ENCODE measurements at places on chromosomes 4 and X. TPM values are rescaled to one million over a fixed set of nuclear protein-coding genes. Genes with fewer than 3 reads are reported as not detected.

DNA sequence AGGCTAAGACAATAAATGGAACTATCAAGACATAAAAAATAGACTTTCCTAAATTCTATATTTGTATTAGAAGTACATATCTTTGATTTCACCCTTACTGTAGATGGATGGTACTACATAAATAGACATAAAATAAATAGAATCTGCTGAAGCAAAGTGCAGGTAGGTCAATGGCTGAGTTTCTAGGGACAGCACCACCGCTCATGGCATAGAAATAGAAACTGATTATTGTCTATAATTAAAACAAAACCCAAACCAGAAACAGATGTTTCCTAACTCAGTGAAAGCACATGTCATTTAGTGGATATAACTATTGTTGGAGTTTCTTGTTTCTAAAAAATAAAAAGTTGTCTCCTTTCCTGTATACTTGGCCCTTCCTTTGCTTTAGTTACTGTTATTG, 387.3 kb upstream of the ADGRL3 start:
- no peak overlapping the region for H3K27ac ChIP-seq
- H3K36me3 ChIP-seq: no peaks in the 10 kb centered on the region
- no peak for DNase-seq
- no peaks in the 10 kb centered on the region for H3K27me3 ChIP-seq

DNA sequence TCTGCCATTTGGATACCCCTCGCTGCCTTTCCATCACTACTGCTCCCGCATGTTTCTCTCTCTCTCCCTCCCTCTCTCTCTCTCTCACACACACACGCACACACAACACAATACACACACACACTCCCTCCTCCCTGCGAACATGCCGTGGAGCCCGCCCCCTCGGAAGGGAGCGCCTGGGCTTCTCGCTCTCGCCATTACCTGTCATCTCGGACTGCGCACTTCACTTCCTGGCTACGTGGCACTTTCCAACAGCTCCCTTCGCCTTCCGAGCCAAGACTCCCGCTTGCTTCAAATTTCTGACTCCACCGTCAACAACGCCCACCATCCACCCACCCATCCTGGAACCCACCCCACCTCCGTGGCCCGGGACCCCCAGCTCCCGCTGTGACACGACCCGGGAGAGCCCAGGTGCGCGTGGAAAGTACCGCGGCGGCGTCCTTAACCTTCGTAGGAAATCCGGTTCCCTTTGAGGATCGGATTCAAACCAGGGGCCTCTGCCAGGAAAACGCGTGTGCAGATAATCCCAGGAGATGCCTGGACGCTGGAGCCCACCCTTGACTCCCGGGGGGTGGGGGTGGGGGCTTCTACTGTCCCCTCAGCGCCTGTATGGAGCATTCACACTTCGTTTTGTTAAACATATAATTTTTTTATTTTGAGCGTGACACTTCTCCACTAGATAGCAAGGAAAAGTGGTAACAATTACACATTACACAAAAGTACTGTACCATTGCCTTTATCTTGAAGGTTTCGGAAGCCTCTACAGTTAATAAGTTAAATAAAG, 12.5 kb downstream of the ARX start:
- peak overlapping the region; percentile 25 for H3K4me3 ChIP-seq
- H3K36me3 ChIP-seq: no peaks in the 10 kb centered on the region
- no peak for DNase-seq
- peaks cover 6% of the 10 kb centered on the region for H3K27me3 ChIP-seq
- H3K4me1 ChIP-seq: peaks cover 13% of the 10 kb centered on the region

DNA sequence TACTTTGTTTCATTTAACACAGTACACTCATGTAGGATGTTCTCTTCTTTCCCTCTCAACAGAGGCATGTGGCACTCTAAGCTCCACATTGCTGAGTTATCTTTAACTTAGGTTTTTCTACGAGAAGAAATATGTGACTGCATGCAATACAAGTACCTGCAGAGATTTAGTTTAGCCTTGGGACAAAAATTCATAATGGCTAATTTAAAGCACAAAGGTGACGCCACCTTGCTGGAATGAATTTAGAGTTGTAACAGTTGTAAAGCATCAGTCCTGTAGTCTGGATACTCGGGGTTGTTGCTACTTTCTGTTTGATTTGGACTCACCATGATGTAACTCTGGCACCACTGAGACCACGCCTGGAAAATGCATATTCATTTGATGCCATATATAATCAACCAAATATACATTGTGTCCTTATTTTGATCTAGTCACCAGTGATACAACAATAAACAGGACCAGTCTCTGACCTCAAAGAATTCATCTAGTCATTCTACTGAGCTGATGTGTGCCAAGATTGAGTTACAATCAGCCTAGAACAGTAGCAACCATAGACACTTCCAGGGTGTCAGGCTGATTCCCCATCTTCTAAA, 451.0 kb upstream of the ZFP42 start:
- no peaks in the 10 kb centered on the region for H3K27me3 ChIP-seq
- no peaks in the 10 kb centered on the region for H3K36me3 ChIP-seq
- DNase-seq: no peak
- H3K27ac ChIP-seq: no peak overlapping the region

GRCh38 chrX:46263494-46263893, 281.7 kb downstream of the ZNF674 start:
- H3K4me1 ChIP-seq: no peaks in the 10 kb centered on the region
- no peaks in the 10 kb centered on the region for H3K27me3 ChIP-seq
- no peak overlapping the region for H3K4me3 ChIP-seq
- no peaks in the 10 kb centered on the region for H3K36me3 ChIP-seq

- H3K27me3 ChIP-seq: no peaks in the 10 kb centered on the region
- DNase-seq: no peak
- no peak overlapping the region for H3K4me3 ChIP-seq
Measured at GRCh38 chr4:184451726-184452125, 22.6 kb downstream of the IRF2 start.

GRCh38 chr4:154119317-154119716, 330.4 kb upstream of the SFRP2 start:
- H3K27me3 ChIP-seq: no peaks in the 10 kb centered on the region
- H3K4me3 ChIP-seq: no peak overlapping the region
- H3K27ac ChIP-seq: no peak overlapping the region
- H3K36me3 ChIP-seq: no peaks in the 10 kb centered on the region
- no peak for DNase-seq
- no peaks in the 10 kb centered on the region for H3K4me1 ChIP-seq

DNA sequence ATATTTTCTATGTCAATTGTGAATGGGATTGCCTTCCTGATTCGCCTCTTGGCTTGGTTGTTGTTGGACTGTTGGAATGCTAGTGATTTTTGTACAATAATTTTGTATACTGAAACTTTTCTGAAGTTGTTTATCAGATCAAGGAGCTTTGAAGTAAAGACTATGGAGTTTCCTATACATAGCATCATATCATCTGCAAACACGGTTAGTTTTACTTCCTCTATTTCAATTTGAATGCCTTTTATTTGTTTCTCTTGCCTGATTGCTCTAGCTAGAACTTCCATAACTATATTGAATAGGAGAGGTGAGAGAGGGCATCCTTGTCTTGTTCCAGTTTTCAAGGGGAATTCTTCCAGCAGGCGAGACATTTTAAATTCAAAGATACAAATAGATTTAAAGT, 226.5 kb downstream of the FBXO8 start:
- no peaks in the 10 kb centered on the region for H3K36me3 ChIP-seq
- no peak overlapping the region for H3K27ac ChIP-seq
- no peaks in the 10 kb centered on the region for H3K4me1 ChIP-seq
- no peak for DNase-seq
- H3K27me3 ChIP-seq: no peaks in the 10 kb centered on the region

DNA sequence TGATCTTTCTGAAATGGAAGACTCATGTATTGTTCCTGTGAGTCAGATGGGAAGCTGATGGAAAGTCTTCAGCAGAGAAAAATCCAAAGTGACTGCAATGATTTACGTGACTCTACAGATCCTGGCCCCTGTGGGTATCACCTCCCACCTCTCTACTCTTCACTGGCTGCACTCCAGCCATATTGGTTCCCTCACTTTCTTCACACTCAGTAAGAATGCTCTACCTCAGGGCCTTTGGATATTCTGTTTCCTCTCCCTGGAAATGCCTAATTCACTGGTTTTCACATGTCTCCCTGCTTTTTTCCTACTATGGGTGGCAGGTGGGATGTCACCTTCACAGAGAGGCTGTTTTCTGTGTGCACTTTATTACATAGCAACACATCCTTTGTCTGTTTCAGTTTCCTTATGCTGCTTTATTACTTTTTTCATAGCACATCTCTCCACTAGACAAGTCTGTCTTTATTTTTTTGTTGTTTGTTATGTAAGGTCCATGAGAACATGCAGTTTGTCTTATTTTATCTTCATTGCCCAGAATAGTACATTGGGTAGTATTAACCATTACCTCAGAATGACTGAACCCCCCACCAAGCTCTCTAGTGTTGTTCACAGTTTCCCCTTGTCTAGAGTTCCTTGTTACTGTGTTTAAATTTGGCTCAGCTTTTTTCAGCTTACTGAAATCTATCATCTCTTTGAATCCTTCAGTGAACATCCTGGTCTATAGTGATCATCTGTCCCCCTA, 57.6 kb upstream of the CLNK start:
- no peak overlapping the region for H3K4me3 ChIP-seq
- H3K27me3 ChIP-seq: no peaks in the 10 kb centered on the region
- no peaks in the 10 kb centered on the region for H3K36me3 ChIP-seq
- no peak for DNase-seq

DNA sequence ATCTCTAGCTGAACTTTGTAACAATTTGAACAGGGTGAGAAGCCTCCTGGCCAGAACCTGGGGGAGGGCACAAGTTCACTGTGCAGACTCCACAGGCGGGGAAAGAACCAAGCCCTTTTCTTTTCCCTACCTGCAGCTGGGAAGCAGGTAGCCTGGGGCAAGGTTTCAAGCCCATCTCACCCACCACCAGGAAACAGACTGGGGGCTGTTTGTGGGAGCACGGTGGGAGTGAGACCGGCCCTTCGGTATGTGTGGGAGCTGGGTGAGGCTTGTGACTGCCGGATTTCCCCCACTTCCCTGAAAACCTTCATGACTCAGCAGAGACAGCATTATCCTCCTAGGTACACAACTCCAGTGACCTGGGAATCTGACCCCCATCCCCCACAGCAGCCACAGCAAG, 211.7 kb downstream of the ZNF674 start:
- DNase-seq: no peak
- no peak overlapping the region for H3K4me3 ChIP-seq
- no peaks in the 10 kb centered on the region for H3K36me3 ChIP-seq
- no peak overlapping the region for H3K27ac ChIP-seq

- no peaks in the 10 kb centered on the region for H3K36me3 ChIP-seq
- DNase-seq: peak; percentile 46
- H3K4me3 ChIP-seq: no peak overlapping the region
- no peaks in the 10 kb centered on the region for H3K27me3 ChIP-seq
- H3K4me1 ChIP-seq: no peaks in the 10 kb centered on the region
- no peak overlapping the region for H3K27ac ChIP-seq
Measured at GRCh38 chr4:15963576-15963975, 601 bp upstream of the FGFBP2 start.

The SYNPO2 gene
- 20.1 TPM for total RNA-seq

The SORBS2 gene
- total RNA-seq: 49.8 TPM

The N4BP2 gene
- total RNA-seq: 29.3 TPM

The NUP62CL gene
- 9.1 TPM for total RNA-seq

The TKTL2 gene
- total RNA-seq: not detected

The KANTR gene
- total RNA-seq: 68.1 TPM

The GPR173 gene
- total RNA-seq: 1.0 TPM

The PABPC1L2A gene
- not detected for total RNA-seq

All from upper lobe of left lung (tissue), 6 donors.